ENCODE measurements at places on chromosomes 11 and 22.

DNA sequence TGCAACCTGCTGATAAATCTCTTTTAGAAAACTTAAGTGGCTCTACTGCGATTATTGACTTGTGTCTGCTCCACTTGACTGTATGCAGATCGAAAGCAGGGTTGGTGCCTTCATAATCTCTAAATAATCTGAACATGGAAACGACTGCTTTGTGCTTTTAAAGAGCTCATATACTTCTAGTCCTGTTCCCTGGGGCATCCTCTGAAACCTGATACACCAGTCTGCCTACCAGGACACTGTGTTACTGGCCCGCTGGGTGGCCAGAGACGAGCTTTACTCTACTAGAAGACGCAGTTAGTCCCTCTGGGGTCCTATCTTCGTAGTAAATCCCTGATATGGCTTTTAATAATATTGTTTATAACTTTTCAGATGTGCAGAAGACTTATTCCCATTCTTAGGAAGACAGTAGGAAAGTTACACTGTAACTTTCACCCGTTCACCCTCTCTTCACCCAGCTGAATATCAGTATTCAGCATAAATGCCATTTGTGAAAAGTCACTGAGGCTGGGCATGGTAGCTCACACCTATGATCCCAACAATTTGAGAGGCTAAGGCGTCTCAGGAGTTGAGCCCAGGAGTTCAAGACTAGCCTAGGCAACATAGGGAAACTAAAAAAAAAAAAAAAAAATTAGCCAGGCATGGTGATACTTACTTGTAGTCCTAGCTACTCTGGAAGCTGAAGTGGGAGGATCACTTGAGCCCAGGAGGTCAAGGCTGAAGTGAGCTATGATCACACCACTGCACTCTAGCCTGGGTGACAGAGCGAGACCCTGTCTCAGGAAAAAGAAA is 9.0 kb upstream of the HTR3B start:
- DNase-seq, result no peak

- DNase-seq, result no peak
Observed at GRCh38 chr11:79422866-79423265, 18.0 kb downstream of the TENM4 start.

GRCh38 chr11:19868281-19868821 is 155.7 kb downstream of the NAV2 start:
- DNase-seq, result no peak

DNA sequence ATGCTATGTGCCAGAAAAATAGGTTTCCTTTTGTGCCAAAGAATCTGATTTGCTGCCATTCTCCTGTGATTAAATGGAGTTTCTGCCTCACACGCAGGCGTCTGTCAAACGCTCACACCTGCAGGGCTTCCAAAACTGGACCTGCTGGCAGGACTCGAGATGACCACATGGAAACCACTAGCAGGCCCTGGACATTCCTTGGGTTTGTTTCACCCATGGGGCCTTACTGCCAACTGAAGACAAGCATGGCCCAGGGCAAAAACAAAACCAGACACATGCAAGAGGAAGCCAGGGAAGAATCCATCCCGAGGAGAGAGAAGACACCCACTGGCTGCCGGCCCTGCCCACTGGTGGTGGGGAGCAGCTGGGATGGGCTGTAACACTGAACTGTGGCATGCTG is 55.9 kb upstream of the MN1 start:
- no peak for DNase-seq

DNA sequence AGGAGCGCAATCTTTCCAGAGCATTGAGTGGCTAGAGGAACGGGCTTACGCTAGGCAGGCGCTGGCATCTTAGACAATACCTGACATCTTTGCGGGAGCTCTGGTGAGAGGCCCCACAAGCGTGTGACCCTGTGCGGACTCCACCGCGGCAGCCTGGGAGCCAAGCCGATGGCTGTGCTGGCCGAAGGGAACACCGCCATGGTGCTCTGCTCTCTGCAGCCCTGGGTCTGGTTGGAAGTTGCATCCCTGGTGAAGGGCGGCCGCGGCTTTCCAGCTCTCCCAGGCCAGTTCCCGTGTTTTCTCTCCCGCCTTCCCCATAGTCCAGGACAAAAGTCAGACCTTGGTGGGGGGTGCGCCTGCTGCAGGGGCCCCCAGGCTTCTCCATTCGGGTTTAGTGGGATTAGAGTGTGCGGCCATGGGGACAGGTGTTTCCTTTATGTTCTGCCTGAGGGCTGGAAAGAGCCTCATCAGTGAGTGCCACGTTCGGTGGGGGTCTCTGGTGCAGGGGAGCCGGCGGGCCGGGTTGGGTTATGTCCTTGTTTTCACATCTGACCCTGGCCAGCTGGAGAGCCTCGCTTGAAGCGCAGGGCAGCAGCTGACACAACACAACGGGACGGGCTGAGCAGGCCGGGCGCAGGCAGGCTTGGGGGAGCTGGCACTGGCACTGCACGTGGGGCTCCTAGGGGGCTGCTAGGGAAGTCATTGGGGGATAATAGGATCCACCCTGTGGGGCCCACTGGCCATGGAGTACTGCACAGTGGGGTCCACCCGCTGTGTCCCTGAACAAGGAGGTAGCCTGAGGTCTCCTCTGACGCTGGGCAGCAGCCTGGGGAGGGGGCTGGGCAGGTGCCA is 94.8 kb downstream of the KCNQ1 start:
- DNase-seq, result no peak

- DNase-seq, result no peak
Observed at GRCh38 chr22:41575533-41575932, 14.1 kb downstream of the PMM1 start.

- DNase-seq, result no peak
Observed at GRCh38 chr11:123694551-123694950, 40.1 kb upstream of the SCN3B start.
